ENCODE measurements at places on chromosomes 3 and 15.

- peak; percentile 27 for DNase-seq
These were observed 101.6 kb downstream of the CFAP44 start for GRCh38 chr3:113339616-113340244.

GRCh38 chr15:47846128-47846868 lies 129.0 kb downstream of the SEMA6D start:
- no peak for DNase-seq

- DNase-seq: no peak
These were observed 17.4 kb upstream of the VGLL4 start for GRCh38 chr3:11661052-11661656.

GRCh38 chr3:158452334-158452733 lies 118.7 kb upstream of the MLF1 start:
- no peak for DNase-seq

- no peak for DNase-seq
These were observed 499 bp downstream of the RABL3 start for GRCh38 chr3:120741837-120742197.

Data from NAMALWA (cell line).